ENCODE measurements at places on chromosomes 6 and 20. TPM values are rescaled to one million over a fixed set of nuclear protein-coding genes. Genes with fewer than 3 reads are reported as not detected.

Gene TMEM200A
- 2.6 TPM for total RNA-seq

Gene SEMG1
- total RNA-seq = not detected

DNA sequence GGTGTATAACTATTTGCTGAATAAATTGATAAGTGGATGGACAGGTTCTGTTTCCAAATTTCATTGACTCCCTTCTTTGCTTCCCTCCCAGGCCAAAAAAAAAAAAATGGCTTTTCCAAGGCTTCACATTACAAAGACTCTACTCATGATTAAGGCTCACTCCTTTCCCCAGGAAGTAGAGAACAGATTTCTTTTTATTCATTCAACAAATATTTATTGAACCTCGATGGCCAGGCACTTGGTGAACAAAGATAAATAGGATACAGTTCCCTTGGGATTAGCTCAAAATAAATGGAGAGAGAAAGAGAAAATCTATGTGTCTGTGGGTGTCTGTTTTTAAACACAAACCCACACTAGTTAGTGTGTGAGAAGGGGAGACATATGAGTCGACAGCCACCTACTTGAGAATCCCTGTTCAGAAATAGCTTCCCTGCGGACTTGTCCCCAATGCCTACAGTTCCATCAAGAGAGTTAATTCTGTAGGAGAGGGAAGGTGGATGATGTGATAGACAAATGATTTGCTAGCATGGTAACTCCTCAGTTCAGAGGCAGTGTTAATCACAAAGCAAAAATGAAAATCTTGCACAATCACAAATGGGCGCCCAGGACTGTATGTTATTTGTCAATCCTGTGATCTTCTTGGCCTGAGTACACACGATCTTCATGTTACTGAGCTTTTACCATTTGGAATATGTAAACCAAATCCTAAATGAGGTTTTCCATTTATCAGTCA is 20.3 kb downstream of the TRAF3IP2 start:
- DNase-seq = no peak

Gene CLIC5
- total RNA-seq = 1.8 TPM

- no peak for DNase-seq
Measured at GRCh38 chr6:84467296-84467695, 239.9 kb upstream of the CEP162 start.
